ENCODE measurements at places on chromosomes 3 and 15.

DNA sequence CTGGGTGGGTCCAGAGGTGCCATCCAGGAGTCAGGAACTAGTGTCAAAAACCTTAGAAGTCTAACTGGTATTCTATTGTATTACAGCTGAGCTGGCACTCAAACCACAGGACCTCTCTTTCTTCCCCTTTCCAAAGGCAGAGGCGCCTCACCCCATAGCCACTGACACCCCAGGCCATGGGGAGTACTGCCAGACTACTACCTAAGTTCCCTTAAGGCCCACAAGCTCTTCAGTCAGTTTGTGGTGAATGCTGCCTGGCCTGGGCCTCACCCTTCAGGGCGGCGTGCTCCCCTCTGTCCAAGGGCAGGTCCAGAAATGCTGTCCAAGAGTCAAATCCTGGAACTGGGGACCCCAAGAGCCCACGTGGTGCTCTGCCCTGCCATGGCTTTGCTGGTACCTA, 43.0 kb upstream of the FGF7 start:
- DNase-seq, result no peak

DNA sequence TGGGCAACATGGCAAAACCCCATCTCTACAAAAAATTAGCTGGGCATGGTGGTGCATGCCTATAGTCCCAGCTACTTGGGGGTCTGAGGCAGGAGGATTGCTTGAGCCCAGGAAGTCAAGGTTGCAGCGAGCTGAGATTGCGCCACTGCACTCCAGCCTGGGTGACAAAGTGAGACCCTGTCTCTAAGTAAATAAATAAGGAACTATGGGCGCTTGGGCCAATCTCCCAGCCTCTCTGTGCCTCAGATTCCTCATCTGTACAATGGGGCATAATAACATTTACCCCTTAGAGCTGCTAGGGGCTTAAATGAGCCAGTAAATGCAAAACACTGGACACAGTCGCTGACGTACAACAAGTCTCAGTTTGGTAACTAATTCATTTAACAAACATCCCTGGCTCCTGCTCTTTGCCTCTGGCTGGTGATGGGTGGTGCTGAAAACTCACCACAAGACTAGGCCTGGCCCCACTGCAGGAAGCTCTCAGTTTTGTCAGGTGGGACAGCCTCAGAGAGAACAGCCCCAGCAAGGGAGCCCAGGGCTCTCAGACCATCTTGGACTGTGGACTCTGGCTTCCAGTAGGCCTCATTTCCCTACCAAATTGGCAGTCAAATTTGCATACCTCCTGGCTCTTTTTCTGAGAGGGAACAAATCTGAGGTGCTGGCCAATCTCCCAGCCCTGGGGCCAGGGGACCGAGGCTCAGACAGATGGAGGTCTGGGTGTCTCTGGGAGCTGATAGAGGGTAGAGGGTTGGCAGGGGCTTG, 6.4 kb upstream of the TBC1D2B start:
- DNase-seq, result no peak

GRCh38 chr15:75758071-75758872, 45.6 kb upstream of the CSPG4 start:
- peak; percentile 90 for DNase-seq

DNA sequence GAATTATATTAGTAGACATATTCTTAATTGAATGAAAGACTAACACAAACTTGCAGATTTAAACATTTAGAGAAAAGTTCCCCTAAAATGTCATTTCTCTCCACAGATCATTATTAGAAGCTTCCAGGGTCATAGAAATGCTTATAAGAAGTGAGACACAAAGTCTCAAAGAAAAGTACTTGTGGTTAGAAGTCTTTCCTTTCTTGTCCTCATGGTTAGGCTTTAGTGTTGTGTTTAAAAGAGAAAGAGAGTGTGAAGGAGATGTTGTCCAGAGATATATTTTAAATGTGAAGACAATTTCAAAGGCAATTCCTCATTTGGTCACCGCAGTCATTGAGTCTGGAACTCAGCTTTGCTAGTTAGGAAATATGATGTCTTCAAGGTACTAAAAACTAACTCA, 230.4 kb upstream of the ARPP21 start:
- no peak for DNase-seq

GRCh38 chr15:76251717-76252116, 59.6 kb downstream of the ETFA start:
- no peak for DNase-seq

GRCh38 chr15:65791335-65792137, 557 bp downstream of the DENND4A start:
- DNase-seq, result peak; percentile 32

GRCh38 chr3:101758224-101758623, 20.8 kb upstream of the NXPE3 start:
- DNase-seq, result no peak

- peak; percentile 82 for DNase-seq
Measured at GRCh38 chr3:55341502-55342031, 145.5 kb downstream of the WNT5A start.

GRCh38 chr3:189937302-189938127, 183.2 kb downstream of the P3H2 start:
- DNase-seq, result peak; percentile 97

DNA sequence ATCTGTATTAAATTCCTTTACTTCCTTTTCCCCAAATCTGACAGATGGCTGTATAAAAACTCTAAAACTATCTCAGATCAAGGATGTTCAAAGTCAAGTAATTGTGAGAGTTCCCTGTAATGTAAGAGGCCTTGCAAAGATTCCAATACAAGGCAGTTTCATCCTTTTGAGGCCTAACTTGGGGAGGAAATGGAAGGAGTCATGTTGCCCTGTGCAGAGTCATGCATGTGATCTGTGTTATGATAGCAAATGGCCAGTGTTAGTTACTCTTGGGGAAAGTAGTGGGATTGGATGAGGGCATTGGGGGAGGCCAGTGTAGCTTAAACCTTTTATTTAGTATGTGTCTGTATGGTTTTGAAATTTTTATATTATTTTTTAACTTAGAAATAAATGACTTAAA, 23.7 kb upstream of the FBXL22 start:
- DNase-seq, result no peak

DNA sequence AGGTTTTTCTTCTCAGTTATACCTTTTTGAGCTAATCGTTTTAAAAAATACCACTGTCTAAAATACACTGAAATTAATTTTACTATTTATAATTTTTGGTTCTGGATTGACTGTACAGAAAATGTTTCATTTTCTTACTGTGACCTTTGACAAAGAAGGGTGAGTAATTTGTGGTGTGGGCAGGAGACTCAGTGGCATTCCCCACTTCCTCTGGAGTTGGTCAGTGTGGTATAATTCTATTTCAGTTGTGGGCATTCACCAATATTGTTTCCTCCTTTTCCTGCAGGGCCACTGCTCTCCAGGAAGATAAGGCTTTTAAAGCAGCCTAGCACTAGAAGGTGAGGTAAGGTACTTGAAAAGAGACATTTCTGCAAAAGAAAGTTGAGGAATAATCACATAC, 6.5 kb downstream of the DAG1 start:
- DNase-seq, result no peak

- DNase-seq, result no peak
Measured at GRCh38 chr15:44130778-44131177, 64.3 kb downstream of the FRMD5 start.

- DNase-seq, result no peak
Measured at GRCh38 chr3:3800685-3801493, 1.7 kb downstream of the LRRN1 start.

DNA sequence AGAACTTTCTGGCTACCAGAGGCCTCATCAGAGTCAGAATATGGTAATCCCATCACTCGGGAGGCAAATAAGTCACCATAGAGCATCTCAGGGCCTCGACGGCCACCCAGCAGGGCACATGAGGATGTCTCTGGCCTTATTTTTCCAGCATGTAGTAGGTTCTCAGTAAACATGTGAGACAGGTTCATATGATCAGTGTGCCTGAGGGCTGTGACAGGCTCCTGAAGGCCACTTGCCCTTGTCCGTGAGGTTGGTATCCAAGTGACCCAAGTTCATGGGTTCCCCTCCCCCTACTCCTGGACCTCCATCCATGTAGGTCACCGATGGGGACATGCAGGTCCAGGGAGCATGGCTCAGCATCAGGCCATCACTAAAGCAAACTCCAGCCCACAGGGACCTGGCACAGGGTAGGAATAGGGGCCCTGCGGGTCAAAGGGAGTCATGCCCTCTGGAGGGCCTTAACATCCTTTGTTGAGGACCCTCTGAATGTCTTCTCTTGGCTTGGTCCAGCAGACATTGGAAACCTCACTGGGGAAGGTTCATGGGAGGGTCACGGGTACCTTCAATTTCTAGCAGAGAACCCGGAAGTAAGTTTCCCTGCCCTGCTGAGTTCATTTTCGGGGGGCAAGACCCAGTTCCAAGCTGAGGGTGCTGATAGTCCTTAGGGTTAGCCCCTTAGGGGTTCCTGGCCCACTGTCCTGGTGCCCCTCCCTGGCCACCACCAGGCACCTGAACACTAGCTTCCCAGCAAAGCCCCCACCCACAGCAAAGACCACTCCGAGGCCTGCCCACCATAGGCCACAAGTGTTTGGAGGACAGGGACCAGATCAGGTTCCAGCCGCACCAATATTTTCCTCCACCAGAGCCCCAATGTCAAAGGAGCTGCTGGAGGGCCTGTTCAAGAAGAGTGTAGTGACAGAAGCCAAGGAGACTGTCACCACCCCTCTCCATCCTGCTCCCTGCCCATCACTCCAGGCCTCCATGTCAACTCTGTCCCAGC, 61.1 kb downstream of the ZNF445 start:
- no peak for DNase-seq

DNA sequence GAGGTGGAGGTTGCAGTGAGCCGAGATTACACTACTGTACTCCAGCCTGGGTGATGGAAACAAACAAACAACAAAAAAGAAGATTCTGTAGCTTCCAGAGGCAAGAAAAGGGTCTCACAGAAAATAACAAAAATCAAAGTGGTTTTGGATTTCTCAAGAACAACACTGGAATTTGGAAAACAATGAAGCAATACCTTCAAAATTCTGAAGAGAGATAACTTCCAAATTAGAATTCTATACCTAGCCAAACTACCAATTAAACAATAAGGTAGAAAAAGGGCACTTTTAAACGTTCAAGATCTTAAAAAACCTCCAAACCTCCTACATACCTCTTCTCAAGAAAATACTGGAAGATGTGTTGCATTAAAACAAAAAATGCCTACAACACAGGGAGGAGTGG, 4.9 kb upstream of the CDCP1 start:
- DNase-seq, result no peak

- DNase-seq, result no peak
Measured at GRCh38 chr3:25785826-25786225, 2.6 kb upstream of the NGLY1 start.

- no peak for DNase-seq
Measured at GRCh38 chr3:31573036-31573779, 40.5 kb downstream of the STT3B start.

- DNase-seq, result peak; percentile 95
Measured at GRCh38 chr3:194250098-194251002, 100.8 kb downstream of the CPN2 start.

DNA sequence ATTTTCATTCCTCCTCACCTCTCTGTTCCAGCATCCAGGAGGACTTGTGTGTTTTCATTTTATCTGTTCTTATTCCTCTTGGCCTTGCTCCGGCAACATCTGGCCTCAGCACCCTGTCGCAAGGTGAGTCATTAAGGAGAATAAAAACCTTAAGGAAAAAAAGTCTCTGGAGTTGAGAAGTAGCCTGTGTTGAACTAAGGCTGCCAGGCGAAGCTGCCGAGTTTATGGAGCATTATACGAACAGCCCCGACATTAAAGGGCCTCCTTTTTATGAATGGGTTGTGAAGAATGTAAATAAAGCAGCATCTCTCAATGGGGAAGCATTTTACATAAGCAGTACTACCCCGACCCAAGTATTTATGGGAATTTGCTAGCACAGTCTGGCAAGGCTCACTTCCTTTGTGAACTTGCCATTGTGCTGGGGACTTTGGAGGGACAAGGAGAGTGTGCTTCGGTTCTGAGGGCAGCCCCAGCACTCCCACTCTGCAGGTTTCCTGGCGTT, 4.7 kb downstream of the BAHD1 start:
- DNase-seq, result peak; percentile 57

GRCh38 chr15:73069109-73069508, 16.8 kb downstream of the NEO1 start:
- DNase-seq, result no peak
